ENCODE measurements at places on chromosomes 3 and 15.

DNA sequence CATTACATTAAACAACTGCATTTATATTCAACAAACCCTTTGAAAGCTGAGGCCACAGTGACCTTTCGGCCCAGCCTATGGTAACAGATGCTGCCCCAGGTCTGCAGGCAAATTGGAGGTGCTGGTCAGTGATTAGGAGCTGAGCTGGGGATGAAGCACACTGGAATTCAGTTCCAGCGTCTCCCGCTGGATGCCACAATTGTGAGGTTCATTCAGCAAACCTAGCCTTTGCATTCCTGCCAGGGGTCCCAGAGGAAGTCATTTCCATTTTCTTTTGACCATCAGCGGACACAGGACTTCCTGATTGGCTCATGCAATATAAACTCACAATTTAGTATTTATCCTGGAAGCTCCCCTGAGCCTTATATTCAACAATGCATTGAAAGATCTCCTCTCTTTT lies 89.5 kb downstream of the IL20RB start:
- DNase-seq = no peak

GRCh38 chr15:101461097-101461496 lies 28.4 kb downstream of the PCSK6 start:
- DNase-seq = no peak

DNA sequence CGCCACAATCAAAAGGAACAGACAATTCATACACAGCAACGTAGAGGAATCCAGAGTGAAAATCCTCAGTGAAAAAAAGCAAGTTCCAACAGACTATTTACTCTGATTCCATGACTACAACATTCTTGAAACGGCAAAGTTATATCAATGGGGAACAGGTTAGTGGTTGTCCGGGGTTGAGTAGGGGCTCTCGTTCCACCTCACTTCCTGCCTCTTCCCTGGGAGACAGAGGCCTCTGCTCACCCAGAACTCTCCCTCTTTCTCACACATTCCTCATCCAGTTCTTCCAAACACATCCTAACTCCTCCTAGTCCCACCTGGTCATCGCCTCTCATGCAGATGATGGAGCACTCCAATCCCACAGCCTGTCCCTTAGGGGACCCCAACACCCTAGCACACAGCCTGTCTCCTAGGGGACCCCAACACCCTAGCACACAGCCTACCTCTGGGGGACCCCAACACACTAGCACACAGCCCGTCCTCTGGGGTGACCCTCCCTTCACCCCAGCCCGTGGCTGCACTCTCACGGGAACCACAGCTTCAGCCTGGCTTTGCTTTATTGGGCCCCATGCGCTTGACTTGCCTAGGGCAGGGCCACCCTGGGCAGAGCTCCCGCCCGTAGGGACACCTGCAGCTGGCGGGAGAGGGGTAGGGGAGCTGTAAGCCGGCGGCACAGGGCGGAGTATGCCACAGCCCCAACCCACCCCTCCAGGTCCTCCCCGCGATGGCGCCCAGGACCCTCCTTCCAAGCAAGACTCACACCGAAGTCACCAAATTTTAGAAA lies 5.2 kb downstream of the OCA2 start:
- DNase-seq = no peak

- DNase-seq = no peak
Measured at GRCh38 chr3:135155791-135156190, 360.7 kb downstream of the EPHB1 start.

- peak; percentile 39 for DNase-seq
Measured at GRCh38 chr3:184716622-184717398, 4.9 kb upstream of the MAGEF1 start.

- no peak for DNase-seq
Measured at GRCh38 chr3:111244760-111245159, 173.1 kb downstream of the NECTIN3 start.

DNA sequence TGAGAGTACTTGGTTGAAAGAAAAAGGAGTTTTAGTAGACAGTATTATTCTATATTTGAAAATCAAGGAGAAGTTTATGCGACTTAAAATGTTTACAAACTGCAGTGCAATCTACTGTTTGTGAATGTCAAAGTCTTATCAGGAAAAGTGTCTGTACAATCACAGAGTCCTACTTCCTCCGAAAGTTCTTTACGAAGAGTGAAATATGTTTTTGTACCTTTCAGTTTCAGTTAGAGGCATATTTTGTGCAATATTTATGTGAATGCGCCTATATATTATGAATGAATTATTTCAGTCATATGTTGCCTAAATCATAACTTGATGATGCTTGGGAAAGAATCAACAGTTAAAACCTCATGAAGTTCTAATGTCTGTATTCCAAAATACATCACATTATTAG lies 31.5 kb downstream of the NGRN start:
- DNase-seq = no peak

DNA sequence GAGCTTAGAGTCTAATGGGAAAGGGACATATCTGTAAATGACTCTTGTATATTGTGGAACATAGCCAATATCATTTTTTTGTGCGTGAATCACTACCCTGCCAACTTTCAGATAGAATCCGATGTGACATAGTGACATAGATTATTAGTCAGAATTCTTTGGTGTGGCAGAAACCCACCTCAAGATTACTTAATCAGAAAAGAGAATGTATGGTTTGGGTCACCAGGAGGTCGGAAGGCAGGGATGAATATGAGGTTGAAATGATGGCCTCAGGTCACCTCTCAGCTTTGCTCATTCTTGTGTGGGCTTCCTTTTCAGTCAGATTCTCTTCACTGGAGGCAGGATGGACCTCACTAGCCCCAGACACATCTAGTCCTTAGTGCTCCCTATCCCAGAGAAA lies 41.4 kb downstream of the SNAPC5 start:
- DNase-seq = no peak

GRCh38 chr15:46681901-46682300 lies 1035.4 kb upstream of the SEMA6D start:
- DNase-seq = no peak

- DNase-seq = no peak
Measured at GRCh38 chr3:15500107-15500724, 21.3 kb downstream of the COLQ start.

DNA sequence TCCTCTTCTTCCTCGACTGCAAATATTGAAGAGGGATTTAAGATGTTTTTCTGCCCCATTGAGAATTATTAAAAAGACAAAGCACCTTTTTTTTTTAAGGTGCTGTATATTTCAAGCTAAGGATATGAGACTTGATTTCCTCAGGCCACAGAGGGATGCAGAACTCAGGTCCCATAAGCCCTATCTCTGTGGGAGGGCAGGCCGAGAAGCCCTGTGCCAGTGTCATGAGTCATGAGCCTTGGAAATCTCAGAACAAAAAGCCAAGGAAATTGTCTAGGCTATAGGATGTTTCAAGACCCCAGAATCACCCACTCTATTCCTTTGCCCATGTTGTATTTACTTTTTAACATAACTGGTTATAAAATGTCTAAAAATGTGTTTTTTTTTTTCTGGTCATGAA lies 7.3 kb downstream of the ESYT3 start:
- DNase-seq = no peak

- no peak for DNase-seq
Measured at GRCh38 chr3:12759097-12759679, at the start of gene TMEM40. Gene TMEM40 (minus strand): TSS chr3:12759259. CDS start chr3:12749832, 9,427 bp downstream.

DNA sequence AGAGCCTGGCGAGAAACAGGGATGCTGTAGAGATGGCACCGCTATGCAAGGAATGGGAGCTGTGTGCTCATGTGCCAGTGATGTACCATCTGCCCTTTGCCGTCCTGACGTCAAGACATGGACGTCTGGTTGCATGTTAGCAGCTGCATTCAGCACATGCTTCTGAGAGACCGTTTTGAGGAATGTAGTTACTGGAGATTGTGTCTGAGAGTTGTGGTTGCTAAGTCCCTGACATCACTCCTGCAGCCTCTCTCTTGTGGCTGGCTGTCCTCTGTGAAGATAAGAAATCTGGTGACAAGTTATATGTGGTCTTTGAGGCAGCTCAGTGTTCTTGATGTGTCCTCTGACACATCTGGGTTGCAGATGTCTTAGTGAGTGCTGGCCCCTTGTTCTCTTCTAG lies 165.1 kb downstream of the APBA2 start:
- DNase-seq = peak; percentile 12

- DNase-seq = no peak
Measured at GRCh38 chr15:84143753-84144314, 91.7 kb upstream of the GOLGA6L4 start.

DNA sequence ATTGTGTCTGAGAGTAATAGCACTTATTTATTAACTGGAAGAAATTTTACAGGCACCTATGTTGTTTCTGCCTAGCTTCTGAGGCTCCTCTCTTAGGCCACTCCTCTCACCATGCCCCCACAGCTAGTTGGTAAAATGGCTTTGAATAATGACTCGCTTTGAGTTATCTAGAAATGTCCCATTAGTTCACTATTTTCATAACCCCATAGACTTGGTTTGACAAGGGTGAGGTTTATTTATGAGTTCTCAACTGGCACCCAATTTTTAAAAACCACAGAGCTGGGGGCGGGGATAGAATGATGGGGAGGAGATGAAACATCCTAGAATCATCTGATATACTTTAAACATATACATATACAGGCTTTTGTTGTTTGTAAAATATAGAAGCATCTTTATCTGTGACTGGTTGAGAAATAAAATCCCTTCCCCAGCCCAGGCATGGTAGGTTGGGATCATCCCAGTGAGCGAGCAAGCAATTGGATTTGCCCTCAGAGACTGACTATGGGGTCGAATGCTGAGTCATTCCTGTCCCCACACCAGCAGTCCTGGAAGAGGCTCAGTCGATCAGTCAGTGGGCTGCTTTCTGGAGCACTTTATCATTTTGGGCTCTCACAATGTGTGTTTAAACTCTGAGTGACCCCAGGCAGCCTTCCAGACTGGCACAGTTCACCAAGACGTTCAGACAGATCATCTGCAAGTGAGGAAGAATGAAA lies 60.2 kb upstream of the TSEN2 start:
- no peak for DNase-seq

- no peak for DNase-seq
Measured at GRCh38 chr3:112654979-112655378, 14.0 kb upstream of the CCDC80 start.

- DNase-seq = no peak
Measured at GRCh38 chr3:3729261-3729660, 70.0 kb upstream of the LRRN1 start.

DNA sequence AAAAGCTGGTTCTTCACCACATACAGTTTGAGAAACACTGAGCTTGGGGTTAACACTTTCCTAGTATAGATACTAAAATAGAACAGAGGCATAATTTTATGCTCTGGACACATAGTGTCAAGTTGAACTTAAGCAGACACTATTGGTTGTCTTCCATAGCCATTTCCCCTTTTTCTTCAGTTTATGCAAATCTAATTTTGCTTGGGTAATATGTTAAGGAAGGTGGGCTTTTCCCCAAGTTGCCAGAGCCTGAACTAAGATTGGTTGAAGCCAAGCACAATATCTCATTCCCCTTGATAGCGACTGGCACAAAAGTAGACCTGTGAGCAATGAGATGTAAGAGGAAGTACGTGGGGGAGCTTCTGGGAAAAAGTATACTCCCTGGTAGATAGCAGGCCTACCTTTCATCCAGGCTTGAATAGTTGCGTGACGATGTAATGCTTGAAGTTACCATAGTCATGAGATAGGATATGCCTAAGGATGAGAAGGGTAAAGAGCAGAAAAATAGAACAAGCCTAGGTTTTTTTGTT lies 4.5 kb upstream of the POPDC2 start:
- no peak for DNase-seq

DNA sequence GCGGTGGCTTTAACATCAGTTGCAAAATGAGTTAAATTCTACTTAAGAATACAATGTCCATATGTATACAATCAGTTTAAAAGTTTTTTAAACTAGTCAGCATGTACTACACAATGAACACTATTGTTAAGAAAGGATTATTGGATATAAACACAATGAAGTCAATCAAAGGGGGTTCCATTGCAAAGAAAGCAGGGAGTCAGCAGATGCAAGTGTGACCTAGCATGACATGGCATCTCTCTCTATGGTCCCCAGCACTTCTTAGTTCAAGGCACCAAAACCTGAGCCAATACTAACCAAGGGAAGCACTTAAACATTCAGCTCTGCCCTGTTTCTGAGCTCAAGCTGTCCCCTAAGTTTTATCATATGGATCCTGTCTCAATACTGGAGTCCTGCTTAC lies 17.0 kb downstream of the KLHL6 start:
- DNase-seq = no peak

DNA sequence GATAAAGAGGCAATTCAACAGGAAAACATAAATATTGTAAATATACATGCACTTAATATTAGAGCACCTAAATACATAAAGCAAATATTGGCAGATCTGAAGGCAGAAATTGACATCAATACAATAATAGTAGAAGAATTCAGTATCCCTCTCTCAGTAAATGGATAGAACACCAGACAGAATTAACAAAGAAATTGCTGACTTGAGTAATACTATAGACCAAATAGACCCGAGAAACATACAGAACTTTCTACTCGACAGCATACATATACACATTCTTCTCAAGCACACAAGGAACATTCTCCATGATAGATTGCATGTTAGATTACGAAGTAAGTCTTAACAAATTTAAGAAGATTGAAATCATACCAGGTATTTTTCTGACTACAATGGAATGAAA lies 50.2 kb downstream of the OXSM start:
- no peak for DNase-seq

DNA sequence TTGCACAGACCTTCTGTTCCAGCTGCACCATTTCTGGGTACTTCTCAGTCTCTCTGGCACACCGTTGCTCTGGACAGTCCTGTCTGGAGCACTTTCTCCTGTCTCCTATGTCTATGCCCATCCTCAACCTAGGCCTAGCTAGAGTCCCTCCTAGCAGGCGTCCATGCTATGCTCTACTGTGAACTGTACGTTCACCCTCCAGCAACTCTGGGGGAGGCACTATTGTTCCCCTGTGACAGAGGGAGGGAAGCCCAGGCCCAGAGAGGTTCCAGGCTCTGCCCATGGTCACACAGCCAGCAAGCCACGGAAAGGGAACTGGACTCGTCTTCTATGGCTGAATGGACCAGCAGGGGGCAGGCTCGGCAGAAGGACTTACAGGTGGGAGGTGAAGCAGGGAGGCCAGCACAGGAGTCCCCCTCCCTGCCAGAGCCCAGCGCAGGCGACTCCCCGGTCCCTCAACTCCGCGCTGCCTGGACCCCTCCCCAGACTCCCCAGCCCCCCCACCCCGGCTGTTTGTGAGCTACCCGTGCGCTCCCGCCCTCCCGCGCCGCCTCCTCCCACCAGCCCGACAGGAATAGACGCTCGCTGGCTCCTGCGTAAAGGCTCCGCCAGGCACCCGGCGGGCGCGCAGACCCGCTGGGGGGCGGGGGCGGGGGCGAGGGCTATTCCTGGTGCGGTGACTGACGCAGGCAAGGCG lies 1.7 kb upstream of the LINGO1 start:
- DNase-seq = peak; percentile 31

DNA sequence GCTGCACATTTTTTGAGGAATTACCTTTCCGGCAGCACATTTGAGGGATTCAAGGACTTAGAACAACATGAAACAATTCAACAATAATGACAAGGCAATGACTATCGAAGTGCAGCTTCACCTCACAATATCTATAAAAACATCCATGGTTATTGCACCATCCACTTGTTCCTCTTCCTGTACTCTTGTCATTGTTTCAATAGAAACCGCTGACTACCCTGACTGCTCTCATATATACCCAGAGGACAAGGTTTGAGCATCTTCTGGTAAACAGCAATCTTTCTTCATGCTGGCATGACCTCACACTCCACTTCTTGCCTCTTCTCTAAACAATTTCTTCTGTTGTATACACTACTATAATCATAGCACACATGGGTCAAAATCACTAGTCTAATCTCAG lies 864.9 kb downstream of the FHIT start:
- DNase-seq = no peak

- DNase-seq = no peak
Measured at GRCh38 chr3:106830334-106830733, 546.9 kb upstream of the CCDC54 start.

Data from fibroblast of the conjunctiva (primary cell).